ENCODE measurements at places on chromosomes 6 and 20.

DNA sequence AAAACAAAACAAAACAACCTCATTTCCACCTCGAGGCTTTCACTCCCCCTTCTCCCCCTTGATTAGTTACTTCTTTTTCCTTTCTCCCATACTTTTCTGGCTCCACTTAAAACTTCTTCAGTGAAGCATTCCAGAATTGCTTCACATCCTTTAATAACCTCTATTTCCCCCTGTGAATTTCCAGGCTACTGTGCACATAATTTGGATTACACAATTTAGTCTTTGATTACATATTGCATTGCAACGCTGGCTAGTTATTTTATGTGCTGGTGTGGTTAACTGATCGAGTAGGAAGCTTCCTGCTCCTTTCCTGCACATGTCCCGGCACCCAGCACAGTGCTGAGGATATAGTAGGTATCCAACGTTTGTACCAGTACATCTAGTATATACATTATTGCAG lies 28.1 kb upstream of the EEF1E1 start:
- no peak for DNase-seq

DNA sequence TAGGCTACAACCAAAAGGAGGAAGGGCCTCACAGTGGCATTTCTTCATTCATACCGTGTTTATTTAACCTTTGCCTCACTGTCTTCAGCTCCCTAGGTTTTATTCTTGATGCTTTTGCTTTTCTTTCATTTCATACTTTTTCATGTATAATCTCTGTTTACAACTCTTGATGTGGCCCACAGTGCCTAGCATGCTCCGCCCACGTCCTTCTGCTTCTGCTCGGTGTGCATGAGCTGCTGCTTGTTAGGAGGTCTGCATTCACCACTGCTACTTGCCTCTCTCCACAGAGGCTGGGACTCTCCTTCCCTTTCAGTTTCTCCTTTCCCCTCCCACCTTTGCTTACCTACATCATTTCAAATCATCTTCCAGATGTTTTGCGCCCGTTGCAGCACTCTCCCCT lies 147.6 kb downstream of the EYA4 start:
- no peak for DNase-seq

DNA sequence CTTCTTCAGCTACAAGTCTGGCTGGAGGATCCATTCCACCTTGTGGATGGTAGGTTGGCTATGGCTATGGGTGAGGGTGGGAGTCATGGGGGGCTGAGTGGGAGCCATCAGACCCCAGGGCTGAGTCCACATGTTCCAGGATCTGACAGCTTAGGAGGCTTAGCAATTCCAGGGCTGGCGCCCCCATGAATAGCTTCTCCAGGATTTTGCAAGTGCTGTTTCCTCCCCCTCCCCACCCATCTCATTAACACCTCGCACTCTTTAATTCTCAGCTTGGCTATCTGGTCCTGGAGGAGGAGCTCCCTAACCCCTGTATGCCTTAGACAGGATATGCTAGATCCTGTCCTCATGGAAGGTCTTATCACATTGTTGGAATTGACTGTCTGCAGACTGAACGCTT lies 39.0 kb upstream of the ANGPT4 start:
- no peak for DNase-seq

GRCh38 chr6:134512981-134513391 lies 195.1 kb upstream of the SGK1 start:
- no peak for DNase-seq

- no peak for DNase-seq
Observed at GRCh38 chr6:168263351-168263905, 56.1 kb downstream of the DACT2 start.

- no peak for DNase-seq
Observed at GRCh38 chr6:78465059-78465634, 402.2 kb upstream of the IRAK1BP1 start.

- no peak for DNase-seq
Observed at GRCh38 chr6:33628401-33628964, 7.4 kb downstream of the ITPR3 start.

- no peak for DNase-seq
Observed at GRCh38 chr20:61686051-61686936, 379.4 kb downstream of the TAF4 start.

GRCh38 chr20:24337069-24337468 lies 132.4 kb upstream of the SYNDIG1 start:
- no peak for DNase-seq
